Left ventricle myocardium inferior (tissue), 1 donor: ENCODE measurements at places on chromosomes 4 and X.
A peak's percentile ranks its signal among the peaks of the same experiment; 100 is the strongest.

DNA sequence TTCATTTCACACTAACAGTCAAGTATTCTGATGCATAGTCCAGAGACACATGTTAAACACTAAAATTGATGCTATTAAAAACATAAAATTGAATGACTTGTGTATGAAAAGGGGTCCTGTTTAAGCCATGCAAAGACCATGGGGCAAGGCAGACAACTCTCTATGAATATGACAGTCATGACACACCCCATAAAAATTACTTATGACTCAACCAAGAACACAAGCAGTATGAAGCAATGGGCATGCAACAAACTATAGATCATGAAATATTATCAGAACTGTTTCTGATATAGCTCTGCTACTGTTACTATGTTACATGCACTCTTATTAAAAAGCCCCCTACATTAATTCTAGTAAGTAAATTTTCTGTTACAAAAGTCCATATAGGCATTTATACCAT is 57.5 kb upstream of the ZCCHC13 start:
- no peak for DNase-seq

DNA sequence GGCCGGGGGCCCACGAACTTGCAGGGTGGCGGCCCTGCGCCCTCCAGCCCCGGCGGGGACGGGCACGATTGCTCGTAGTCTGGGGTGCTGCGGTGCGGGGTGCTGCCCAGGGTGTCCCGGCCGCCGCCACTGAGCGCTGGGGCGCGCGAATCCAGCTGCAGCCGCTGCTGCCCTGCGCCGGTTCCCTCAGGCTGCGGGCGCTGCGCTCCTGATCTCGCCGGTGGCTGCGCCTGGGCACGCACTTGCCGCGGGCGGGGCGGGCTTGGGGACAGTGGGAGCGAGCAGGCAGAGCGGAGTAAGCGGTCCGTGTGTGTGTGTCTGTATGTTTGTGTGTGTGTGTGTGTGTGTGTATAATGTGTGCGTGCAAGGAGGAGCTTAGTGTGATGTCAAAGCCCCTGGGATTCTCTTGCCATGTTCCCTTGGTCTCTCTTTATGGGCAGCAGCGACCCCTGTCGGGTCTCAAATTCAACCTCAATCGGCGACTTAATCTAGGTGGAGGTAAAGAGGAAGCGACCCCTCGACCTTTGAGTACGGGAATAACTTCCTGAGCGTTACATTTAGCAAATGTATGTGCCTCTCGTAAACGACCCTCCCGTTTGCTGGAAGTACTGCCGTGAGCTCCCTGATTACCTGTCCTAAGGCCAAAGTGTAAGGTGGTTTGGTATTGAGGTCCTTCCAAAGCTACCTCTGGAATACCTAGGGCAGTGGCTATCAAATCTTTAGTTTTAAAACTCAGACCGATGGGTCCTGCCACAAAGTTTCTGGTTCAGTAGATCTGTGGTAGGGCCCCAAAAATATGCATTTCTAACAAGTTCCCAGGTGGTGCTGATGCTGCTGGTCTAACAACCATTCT is at the start of gene RNF150:
Gene RNF150, minus strand, starts transcription at position 324 of the 853 bp plus-strand sequence.
- DNase-seq, result peak; percentile 72

GRCh38 chr4:10737337-10737736 is 52.8 kb upstream of the CLNK start:
- no peak for DNase-seq

DNA sequence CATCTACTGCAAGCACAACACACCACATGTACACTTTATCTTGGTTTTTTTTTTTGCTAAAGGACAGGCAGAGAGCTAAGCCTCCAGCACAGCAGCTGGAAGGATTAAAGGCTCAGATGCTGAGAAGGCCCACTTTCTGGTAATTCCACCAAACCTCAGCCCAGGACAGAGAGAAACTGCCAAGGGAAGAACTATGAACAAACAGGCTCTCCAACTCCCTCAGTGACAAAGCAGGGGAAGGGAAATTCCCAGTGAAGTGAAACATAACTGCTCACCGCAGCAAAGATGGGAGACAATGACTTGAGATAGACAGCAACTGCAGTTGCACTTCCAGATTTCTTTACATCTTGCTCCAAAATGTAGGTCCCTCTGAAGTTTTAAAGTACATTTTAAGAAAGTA is 4.8 kb downstream of the PROM1 start:
- no peak for DNase-seq

- no peak for DNase-seq
These were observed 19.1 kb upstream of the XK start for GRCh38 chrX:37666516-37666915.

- no peak for DNase-seq
These were observed 44.1 kb downstream of the SLC39A8 start for GRCh38 chr4:102301167-102301566.

DNA sequence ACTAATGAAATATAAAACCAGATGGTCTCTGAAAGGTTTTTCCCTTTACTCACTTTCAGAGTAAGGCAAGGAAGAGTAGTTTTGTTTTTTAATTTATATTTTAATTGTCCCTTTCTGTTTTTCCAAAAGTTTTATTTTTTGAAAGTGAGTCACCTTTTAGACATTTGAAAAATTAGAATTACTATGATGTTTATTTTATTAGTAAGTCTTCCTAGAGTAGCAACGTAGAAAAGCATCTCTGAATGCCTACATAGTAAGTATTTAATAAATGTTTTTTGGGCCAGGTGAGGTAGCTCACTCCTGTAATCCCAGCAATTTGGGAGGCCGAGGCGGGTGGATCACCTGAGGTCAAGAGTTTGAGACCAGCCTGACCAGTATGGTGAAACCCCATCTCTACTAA is 51.1 kb downstream of the TET2 start:
- no peak for DNase-seq

GRCh38 chr4:89331686-89332544 is 24.3 kb upstream of the GPRIN3 start:
- no peak for DNase-seq

GRCh38 chr4:4524364-4524763 is 17.5 kb downstream of the STX18 start:
- no peak for DNase-seq

- DNase-seq, result no peak
These were observed 66.4 kb downstream of the DCAF8L2 start for GRCh38 chrX:27656581-27656980.

DNA sequence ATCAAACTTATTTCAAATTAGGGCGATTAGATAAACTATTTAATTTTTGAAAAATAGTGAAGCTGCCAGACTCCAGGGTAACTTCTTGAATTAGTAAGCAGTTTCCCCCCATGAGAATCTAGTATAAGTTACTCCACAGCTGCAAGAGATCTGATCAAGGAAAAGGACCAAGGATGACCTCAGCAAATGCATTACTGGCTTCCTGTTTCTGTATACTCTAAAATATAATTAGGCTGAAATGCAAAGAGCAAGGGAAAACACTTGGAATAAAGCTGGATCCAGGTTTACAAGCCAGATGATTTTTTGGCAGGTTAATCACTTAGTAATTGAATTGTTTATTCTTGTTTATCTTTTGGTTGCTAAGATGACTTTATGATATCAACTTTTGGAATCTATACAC is 13.4 kb upstream of the P2RY10 start:
- DNase-seq, result no peak

GRCh38 chr4:142940425-142941330 is 94.6 kb upstream of the INPP4B start:
- DNase-seq, result peak; percentile 25

DNA sequence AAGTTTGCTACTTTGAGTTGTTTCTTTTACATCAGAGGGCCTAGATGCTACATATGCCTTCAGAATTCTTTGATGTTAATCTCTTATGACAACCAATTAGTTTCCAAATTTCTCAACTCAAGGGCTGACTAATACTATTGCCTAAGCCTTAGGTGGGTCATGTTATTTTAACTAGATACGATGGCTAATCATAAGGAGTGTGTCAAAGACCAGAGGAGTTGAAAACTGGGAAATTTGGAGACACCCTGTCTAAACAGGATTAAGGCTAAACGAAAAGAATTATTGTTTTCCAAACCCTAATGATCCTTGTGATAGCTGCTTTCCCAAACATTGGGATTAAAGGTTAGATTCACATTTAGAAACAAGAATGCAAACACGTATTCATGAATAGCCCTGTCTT is 228.5 kb downstream of the PCDH7 start:
- no peak for DNase-seq

DNA sequence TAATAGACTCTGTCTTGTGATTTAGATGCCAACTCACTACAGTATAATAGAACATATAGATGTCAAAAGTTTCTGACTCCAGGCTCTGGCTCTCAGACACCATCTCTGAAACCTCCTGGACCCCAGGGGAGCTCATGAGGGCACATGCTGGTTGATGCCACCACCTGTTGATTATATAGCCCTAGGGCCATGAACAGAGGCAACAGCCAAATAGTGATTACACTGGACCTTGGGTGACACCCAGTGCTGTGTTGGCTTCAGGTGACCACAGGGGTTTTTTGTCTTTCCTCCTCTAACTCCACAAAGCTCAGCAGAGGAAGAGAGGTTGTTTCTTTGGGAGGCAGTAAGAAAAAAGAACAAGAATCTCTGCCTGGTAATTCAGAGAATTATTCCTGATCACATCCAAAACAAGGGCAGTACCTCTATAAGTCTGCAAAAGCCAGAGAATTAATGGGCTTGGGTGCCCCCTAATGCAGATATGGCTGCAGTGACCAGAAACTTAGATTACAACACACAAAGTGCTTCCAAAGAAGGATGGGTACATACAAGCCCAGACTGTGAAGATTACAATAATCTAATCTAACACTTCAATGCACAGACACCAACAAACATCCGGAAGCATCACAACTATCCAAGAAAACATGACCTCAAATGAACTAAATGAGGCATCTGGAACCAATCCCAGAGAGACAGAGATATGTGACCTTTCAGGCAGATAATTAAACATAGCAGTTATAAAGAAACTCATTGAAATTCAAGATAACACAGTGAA is 1920.6 kb downstream of the ARAP2 start:
- DNase-seq, result no peak

DNA sequence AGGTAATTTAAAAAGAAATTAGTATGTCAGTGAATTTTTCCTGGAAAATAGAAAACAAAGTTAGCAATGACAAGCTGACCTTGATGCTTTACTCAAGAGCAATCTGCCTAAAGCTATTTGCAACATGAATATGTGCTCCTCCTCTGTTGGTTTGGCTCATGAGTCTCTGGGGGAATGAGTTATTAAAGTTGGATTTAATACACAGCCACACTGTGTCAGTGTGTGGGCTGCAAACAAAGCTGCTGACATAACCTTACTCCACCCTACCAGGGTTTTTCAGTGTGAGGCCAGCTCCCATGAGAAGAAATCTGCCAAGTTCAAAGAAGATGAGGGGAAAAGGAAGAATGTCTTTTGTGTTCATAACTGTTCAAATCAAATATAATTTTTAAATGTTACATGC is 280.5 kb downstream of the TLL1 start:
- no peak for DNase-seq

DNA sequence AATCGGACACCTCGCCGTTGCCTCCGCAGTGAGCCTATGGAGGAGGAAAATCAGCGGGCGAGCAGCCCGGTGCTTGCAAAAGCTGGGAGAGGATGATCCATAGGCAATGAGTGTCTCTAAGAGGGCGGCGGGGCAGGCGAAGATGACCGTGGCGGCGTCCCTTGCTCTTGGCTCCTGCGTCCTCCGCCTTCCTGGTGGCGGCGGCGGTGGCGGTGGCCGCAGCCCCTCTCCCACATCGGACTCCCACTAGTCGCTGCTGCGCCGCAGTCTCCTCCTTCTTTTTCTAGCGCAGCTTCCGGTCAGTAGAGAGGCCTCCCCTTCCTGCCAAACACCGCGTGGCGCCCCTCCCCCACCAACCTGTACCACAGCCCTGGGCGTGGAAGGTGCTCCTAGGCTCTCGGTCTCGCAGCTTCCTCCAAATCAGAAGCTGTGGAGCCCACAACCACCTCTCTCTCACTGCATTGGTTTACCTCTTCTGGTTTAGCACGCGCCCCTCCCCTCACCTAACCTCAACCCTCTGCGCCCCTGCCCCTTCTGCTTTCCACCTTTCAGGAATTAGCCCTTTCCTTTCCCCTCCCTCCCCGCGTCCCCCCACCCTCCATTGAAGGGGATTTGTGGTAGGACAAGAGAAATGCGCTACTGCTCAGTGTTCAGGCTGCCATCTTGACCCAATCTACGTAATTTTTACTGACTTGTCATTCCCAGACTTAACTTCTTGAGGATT is at the start of gene SPIN3:
Gene SPIN3, minus strand, starts transcription at position 271 of the 724 bp plus-strand sequence. CDS start 594 bp downstream, outside the sequence.
- peak; percentile 76 for DNase-seq

GRCh38 chrX:57417827-57418226 is 131.3 kb downstream of the FAAH2 start:
- no peak for DNase-seq

DNA sequence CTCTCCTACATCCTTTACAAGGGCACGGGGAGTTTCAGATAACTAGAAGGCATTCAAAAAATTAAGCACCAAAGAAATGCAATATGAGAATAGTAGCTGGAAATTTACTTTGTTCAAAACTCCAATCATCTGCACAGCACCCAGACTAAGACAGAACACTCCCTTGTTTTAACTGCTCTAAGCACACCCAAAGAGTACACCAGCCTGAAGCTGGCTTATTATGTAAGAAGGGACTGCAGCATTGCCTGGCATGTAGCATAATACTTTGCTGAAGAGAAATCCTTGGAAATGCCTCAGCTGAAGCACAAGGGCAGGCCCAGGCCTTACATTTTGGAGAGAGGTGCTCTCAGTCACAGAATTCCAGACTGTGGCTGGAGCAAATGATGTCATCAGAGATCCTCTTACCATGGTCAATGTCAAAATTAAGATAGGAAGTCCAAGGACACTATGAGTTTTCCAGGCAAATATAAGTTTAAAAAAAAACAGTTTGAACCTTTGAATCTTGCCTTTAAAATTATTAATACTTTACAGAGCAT is 14.8 kb downstream of the ARHGEF6 start:
- no peak for DNase-seq

DNA sequence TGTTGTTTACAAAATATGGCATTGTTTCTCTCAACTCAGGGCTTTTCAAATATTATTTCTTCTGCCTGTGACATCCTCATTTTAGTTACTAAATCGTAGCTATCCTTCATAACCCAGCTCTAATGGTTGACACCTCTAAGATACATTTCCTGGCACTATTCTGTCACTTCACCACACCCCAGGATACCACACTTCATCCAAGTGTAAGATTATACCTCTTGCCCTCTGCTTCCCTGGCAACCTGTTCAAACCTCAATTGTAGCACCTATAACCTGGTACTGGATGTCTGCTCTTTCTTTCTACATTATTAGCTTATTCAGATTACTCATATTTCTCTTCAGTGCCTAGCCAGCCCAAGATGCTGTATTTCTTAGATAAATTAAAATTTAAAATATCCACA is 175.7 kb upstream of the SPIN4 start:
- no peak for DNase-seq
